Right lobe of liver (tissue), 6 donors: ENCODE measurements at places on chromosomes 5 and 9. TPM values are rescaled to one million over a fixed set of nuclear protein-coding genes. Genes with fewer than 3 reads are reported as not detected.

- peak; percentile 99 for DNase-seq
- H3K27ac ChIP-seq: peak within 1 kb of the TSS; percentile 97
- peaks cover 55% of the 10 kb centered on the region for H3K4me1 ChIP-seq
- H3K4me3 ChIP-seq: peak within 1 kb of the TSS; percentile 70
Measured at GRCh38 chr9:35732185-35732799, at the start of the genes CREB3 and TLN1. Gene CREB3, plus strand, starts transcription at chr9:35732666. Its CDS starts 107 bp downstream, at chr9:35732773. Gene TLN1, minus strand, starts transcription at chr9:35732195. Its CDS starts 6,501 bp downstream, at chr9:35725694.

GRCh38 chr9:98329281-98329680, 73.8 kb upstream of the TBC1D2 start:
- no peak overlapping the region for H3K4me3 ChIP-seq
- H3K36me3 ChIP-seq: no peaks in the 10 kb centered on the region
- no peak for DNase-seq

DNA sequence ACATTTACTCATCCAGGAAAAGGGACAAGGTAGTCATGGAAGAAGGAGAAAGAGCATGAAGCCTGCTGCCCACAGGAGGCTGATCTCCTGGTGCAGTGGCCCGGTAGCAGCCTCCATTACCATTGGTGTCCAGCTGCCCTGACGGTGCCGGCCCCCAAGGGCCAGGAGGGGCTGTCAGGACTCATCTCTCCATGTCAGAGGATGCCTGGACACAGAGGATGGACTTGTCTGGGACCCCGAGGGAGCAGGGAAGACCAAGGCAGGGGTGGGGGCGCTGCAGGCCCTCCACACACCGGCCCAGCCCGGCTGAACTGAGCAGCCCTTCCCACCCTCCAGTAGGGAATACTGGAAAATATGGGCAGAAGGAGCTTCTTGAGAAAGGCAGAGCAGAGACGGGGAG, 52.2 kb downstream of the IRX2 start:
- H3K36me3 ChIP-seq: no peaks in the 10 kb centered on the region
- no peak overlapping the region for H3K27ac ChIP-seq
- no peak for DNase-seq
- no peaks in the 10 kb centered on the region for H3K4me1 ChIP-seq

DNA sequence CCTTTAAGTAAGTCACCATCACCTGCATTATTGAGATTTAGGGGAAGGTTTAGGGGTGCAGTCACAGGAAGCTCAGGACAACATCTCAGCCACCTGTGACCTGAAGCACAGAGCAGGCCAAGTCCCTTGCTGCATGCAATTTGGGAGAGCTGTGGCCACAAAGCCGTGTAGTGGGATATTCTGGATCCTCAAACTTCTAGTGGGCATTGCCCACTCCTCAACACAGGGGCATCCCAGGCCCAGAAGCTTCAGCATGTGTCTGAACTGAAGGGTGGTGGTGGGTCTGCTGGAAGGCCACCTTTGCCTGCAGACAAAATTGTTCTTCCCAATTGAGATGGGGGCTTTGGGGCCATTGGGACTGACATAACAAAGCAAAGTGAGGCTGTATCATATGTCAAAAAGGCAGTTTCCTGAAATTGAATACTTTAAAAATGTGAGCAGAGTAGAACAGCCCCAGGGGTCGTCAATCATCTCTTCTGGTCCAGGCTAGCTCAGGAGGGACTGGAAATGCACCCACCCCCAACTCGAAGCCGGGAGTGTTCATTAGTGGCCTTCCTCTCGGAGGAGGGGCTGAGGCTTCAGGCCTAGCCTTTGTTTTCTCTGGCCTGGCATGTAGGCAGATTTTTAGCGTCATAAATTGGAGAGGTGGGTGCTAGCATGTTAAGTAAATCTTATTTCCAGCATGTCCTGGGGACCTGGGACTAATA, 2.8 kb upstream of the GADD45G start:
- H3K36me3 ChIP-seq: no peaks in the 10 kb centered on the region
- H3K4me1 ChIP-seq: no peaks in the 10 kb centered on the region
- no peak overlapping the region for H3K4me3 ChIP-seq
- H3K27me3 ChIP-seq: no peaks in the 10 kb centered on the region
- H3K27ac ChIP-seq: no peak overlapping the region

DNA sequence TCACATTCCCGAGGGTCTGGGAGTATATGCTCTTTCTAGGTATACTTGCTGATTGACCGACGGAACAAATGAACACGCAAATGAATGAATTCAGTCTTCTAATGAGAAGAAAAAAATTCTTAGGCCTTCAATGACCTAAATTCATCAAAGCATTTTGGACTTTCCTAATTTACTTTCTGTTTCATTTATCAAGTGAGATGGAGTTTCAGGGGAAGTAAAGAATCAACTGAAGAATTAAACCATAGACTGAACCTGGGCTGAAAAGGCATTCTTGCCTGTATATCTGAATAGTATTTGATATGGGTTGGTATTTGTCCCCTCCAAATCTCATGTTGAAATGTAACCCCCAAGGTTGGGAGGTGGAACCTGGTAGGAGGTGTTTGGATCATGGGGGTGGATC, 64.1 kb downstream of the ZFAND5 start:
- H3K4me1 ChIP-seq: peaks cover 13% of the 10 kb centered on the region
- H3K27me3 ChIP-seq: no peaks in the 10 kb centered on the region
- no peak overlapping the region for H3K4me3 ChIP-seq
- DNase-seq: no peak
- no peaks in the 10 kb centered on the region for H3K36me3 ChIP-seq

- H3K36me3 ChIP-seq: no peaks in the 10 kb centered on the region
- H3K27me3 ChIP-seq: no peaks in the 10 kb centered on the region
- H3K27ac ChIP-seq: no peak overlapping the region
Measured at GRCh38 chr9:35792024-35792813, 828 bp downstream of the NPR2 start.

- no peaks in the 10 kb centered on the region for H3K4me1 ChIP-seq
- H3K27me3 ChIP-seq: no peaks in the 10 kb centered on the region
- H3K36me3 ChIP-seq: peaks cover 15% of the 10 kb centered on the region
- no peak overlapping the region for H3K27ac ChIP-seq
- H3K4me3 ChIP-seq: no peak overlapping the region
- no peak for DNase-seq
Measured at GRCh38 chr9:129852579-129852978, 17.3 kb downstream of the USP20 start.

DNA sequence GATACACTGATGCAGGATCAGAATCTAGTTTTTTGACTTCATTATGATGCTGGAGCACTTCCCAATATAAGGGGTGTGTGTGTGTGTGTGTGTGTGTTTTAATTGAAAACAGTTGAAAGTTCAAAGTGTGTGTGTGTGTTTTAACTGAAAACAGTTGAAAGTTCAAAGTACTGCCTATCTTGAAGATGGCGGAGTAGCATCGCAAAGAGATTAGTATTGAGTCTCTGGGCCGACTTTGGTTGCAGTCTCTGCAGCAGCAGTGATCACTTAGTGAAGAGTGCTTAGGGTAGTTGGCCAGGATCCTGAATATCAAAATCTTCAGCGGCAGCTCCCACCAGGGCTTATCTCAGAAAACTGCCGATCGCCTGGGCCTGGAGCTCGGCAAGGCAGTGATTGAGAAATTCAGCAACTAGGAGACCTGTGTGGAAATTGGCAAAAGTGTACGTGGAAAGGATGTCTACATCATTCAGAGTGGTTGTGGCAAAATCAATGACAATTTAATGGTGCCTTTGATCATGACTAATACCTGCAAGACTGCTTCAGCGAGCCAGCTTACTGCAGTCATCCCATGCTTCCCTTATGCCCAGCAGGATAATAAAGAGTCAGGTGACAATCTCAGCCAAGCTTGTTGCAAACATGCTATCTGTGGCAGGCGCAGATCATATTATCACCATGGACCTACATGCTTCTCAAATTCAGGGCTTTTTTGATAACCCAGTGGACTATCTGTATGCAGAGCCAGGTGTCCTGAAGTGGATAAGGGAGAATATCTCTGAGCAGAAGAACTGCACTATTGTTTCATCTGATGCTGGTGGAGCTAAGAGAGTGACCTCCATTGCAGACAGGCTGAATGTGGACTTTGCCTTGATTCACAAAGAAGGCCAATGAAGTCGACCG, 7.3 kb upstream of the SCAI start:
- peak; percentile 31 for DNase-seq
- peak overlapping the region; percentile 48 for H3K27ac ChIP-seq
- H3K4me1 ChIP-seq: peaks cover 12% of the 10 kb centered on the region
- H3K4me3 ChIP-seq: no peak overlapping the region
- H3K36me3 ChIP-seq: peaks cover 8% of the 10 kb centered on the region
- no peaks in the 10 kb centered on the region for H3K27me3 ChIP-seq

DNA sequence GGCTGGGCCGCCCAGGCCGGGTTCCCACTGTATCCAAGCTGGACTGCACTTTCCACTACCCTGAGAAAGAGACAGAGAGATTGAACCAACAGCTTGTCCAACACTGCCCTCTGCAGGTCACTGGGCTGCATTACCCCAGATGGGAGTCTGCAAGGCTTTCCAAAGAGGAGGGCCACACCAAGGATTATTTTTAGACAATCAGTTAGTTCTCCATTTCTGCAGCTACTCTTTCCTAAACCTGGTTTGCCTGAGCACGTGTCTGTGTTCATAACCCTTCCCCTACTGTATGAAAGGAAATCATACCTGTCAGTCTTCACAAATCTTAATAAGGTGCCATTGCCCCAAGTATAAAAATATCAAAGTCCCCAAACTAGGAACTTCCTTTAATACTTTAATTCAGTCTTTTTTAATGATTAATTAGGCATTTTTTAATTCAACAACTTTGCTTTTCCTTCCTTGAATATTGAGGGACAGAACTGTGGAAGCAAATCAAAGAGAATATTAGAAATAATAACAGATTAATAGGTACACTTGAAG, 13.4 kb upstream of the FGF1 start:
- no peak overlapping the region for H3K27ac ChIP-seq
- DNase-seq: peak; percentile 85
- H3K4me3 ChIP-seq: no peak overlapping the region
- no peaks in the 10 kb centered on the region for H3K27me3 ChIP-seq
- H3K4me1 ChIP-seq: no peaks in the 10 kb centered on the region

Gene ECM2
- total RNA-seq: 25.5 TPM

- no peak overlapping the region for H3K4me3 ChIP-seq
- H3K4me1 ChIP-seq: no peaks in the 10 kb centered on the region
- no peaks in the 10 kb centered on the region for H3K36me3 ChIP-seq
- no peak for DNase-seq
- H3K27ac ChIP-seq: no peak overlapping the region
Measured at GRCh38 chr5:72790186-72790585, 26.3 kb upstream of the TNPO1 start.

Gene ZNF474
- not detected for total RNA-seq

Gene DNAI1
- not detected for total RNA-seq

- no peaks in the 10 kb centered on the region for H3K36me3 ChIP-seq
- no peak overlapping the region for H3K4me3 ChIP-seq
- DNase-seq: no peak
- H3K4me1 ChIP-seq: peaks cover 3% of the 10 kb centered on the region
Measured at GRCh38 chr9:89523948-89524347, 26.0 kb upstream of the SEMA4D start.

GRCh38 chr5:168320805-168321204, 29.4 kb downstream of the WWC1 start:
- no peak overlapping the region for H3K27ac ChIP-seq
- no peak overlapping the region for H3K4me3 ChIP-seq
- H3K36me3 ChIP-seq: no peaks in the 10 kb centered on the region
- peaks cover 33% of the 10 kb centered on the region for H3K4me1 ChIP-seq

GRCh38 chr5:38347040-38347763, 88.8 kb downstream of the EGFLAM start:
- no peak overlapping the region for H3K27ac ChIP-seq
- no peak for DNase-seq
- H3K4me1 ChIP-seq: no peaks in the 10 kb centered on the region
- no peak overlapping the region for H3K4me3 ChIP-seq
- H3K36me3 ChIP-seq: no peaks in the 10 kb centered on the region

DNA sequence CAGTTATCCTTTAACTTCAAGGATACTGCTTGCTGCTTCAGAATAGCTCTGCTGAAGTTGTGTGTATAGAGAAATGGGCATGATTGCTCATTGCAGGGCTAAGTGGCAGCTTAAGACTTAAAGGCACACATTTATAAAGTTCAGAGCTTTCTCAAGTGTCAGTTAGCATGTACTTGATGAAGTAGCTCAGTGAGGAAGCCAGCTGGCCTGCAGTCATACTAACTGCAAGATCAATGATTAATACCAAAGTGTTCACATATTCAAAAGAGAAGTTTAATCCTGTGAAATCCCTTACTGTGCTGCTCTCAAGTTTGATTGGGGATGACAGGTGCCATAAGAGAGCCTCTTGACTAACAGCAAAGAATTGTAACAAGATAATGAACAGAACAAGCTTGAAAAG, 483.4 kb upstream of the NUDT12 start:
- H3K27me3 ChIP-seq: no peaks in the 10 kb centered on the region
- no peak for DNase-seq
- no peaks in the 10 kb centered on the region for H3K4me1 ChIP-seq
- no peak overlapping the region for H3K27ac ChIP-seq
- no peaks in the 10 kb centered on the region for H3K36me3 ChIP-seq

GRCh38 chr5:149961186-149961685, 678 bp downstream of the SLC26A2 start:
- no peaks in the 10 kb centered on the region for H3K4me1 ChIP-seq
- H3K27ac ChIP-seq: no peak overlapping the region
- H3K27me3 ChIP-seq: no peaks in the 10 kb centered on the region
- no peak for DNase-seq

DNA sequence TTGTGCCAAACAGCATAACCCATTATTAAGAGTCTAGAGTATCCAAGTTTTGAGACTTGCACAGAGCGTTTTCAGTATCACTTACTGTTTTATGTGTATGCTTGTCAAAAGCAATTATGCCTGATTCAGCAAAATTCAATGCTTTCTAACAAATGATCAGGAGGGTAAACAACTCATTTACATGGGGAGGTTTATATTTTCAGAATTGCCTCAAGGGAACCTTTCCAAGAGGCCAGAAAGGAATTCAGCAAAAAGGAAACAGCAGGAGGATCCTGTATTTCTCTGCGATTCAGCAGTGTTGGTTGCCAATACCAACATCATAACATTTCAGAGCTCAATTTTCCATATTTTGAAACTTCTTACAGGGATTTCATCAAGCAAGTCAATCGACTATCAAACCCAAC, 69.3 kb upstream of the DAB2 start:
- no peak overlapping the region for H3K4me3 ChIP-seq
- DNase-seq: no peak
- H3K27me3 ChIP-seq: no peaks in the 10 kb centered on the region
- no peak overlapping the region for H3K27ac ChIP-seq
- H3K4me1 ChIP-seq: no peaks in the 10 kb centered on the region

DNA sequence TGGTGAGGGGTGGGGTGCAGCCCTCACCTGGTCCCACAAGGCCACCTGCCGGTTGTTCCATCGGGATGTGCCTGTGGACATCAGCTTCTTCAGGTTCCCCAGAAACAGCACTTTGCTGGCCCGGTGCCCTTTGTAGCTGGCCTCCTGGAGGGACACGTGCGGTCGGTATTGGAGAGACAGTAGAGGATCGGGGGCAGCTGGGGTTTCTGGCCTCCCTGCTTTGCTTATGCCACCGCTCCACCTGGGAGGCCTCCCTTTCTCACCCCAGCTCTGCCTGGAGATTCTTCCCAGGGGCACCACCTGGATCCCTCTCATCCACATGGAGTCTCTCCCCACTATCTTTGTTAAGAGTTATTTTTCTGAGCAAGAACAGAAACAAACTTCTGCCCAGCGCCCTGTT, 13.1 kb upstream of the TRIM14 start:
- no peak for DNase-seq
- no peak overlapping the region for H3K27ac ChIP-seq
- no peaks in the 10 kb centered on the region for H3K4me1 ChIP-seq
- no peak overlapping the region for H3K4me3 ChIP-seq

GRCh38 chr9:130266236-130267098, 907 bp downstream of the HMCN2 start:
- H3K4me1 ChIP-seq: no peaks in the 10 kb centered on the region
- no peaks in the 10 kb centered on the region for H3K36me3 ChIP-seq
- H3K27me3 ChIP-seq: no peaks in the 10 kb centered on the region
- no peak for DNase-seq
- no peak overlapping the region for H3K4me3 ChIP-seq
